ENCODE measurements at places on chromosomes 3 and 15. TPM values are rescaled to one million over a fixed set of nuclear protein-coding genes. Genes with fewer than 3 reads are reported as not detected.

Gene TOP2B
- total RNA-seq: 80.4 TPM

GRCh38 chr3:64188810-64189560, 36.3 kb downstream of the PRICKLE2 start:
- no peak overlapping the region for H3K4me3 ChIP-seq
- no peak for DNase-seq
- H3K4me1 ChIP-seq: no peaks in the 10 kb centered on the region
- no peak overlapping the region for H3K27ac ChIP-seq
- H3K36me3 ChIP-seq: no peaks in the 10 kb centered on the region
- H3K27me3 ChIP-seq: no peaks in the 10 kb centered on the region

- H3K4me3 ChIP-seq: no peak overlapping the region
- H3K36me3 ChIP-seq: no peaks in the 10 kb centered on the region
- no peaks in the 10 kb centered on the region for H3K27me3 ChIP-seq
Measured at GRCh38 chr15:77410701-77411618, 8.9 kb downstream of the PEAK1 start.

- peaks cover 25% of the 10 kb centered on the region for H3K4me1 ChIP-seq
- no peak overlapping the region for H3K27ac ChIP-seq
- no peak for DNase-seq
- no peaks in the 10 kb centered on the region for H3K27me3 ChIP-seq
- no peaks in the 10 kb centered on the region for H3K36me3 ChIP-seq
- H3K4me3 ChIP-seq: no peak overlapping the region
Measured at GRCh38 chr3:47799733-47800132, 3.2 kb upstream of the DHX30 start.

DNA sequence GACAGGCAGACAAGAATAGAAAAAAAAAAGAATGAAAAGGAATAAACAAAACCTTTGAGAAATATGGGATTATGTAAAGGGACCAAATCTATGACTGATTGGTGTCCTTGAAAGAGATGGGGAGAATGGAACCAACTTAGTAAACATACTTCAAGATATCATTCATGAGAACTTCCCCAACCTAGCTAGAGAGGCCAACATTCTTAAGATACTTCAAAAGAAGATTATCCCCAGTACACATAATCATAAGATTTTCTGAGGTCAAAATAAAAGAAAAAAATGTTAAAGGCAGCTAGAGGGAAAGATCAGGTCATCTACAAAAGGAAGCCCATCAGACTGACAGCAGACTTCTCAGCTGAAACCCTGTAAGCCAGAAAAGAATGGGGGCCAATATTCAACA, 91.4 kb upstream of the PSMD6 start:
- H3K36me3 ChIP-seq: no peaks in the 10 kb centered on the region
- no peak overlapping the region for H3K4me3 ChIP-seq
- H3K27me3 ChIP-seq: no peaks in the 10 kb centered on the region
- DNase-seq: no peak
- no peak overlapping the region for H3K27ac ChIP-seq
- H3K4me1 ChIP-seq: no peaks in the 10 kb centered on the region

- no peaks in the 10 kb centered on the region for H3K4me1 ChIP-seq
- no peak overlapping the region for H3K4me3 ChIP-seq
- H3K27me3 ChIP-seq: no peaks in the 10 kb centered on the region
- DNase-seq: no peak
- no peak overlapping the region for H3K27ac ChIP-seq
Measured at GRCh38 chr3:29764603-29765254, 483.9 kb downstream of the RBMS3 start.

- DNase-seq: no peak
- H3K4me3 ChIP-seq: no peak overlapping the region
- no peak overlapping the region for H3K27ac ChIP-seq
Measured at GRCh38 chr3:140270329-140270728, 335.3 kb downstream of the CLSTN2 start.

DNA sequence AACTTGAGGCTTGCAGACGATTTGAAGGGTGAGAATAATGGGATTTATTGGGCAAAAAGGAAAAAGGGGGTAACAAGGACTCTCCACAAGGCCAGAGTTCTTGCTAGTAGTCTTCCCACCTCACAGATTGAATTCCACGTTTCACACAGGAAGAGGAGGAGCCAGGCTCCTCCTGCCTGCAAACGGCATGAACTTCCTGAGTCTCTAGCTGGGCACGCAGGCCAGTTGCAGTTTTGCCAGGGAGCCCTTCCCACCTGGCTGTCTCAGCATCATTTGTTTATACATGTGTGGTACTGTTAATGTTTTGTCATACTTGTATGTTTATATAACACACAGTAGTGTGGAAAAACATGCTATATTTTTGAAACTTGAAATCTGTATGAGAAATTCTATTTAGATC, 155.0 kb downstream of the NLGN1 start:
- no peak overlapping the region for H3K4me3 ChIP-seq
- H3K27ac ChIP-seq: no peak overlapping the region
- no peaks in the 10 kb centered on the region for H3K4me1 ChIP-seq
- H3K27me3 ChIP-seq: no peaks in the 10 kb centered on the region

Gene CERS3
- total RNA-seq: 1.8 TPM

DNA sequence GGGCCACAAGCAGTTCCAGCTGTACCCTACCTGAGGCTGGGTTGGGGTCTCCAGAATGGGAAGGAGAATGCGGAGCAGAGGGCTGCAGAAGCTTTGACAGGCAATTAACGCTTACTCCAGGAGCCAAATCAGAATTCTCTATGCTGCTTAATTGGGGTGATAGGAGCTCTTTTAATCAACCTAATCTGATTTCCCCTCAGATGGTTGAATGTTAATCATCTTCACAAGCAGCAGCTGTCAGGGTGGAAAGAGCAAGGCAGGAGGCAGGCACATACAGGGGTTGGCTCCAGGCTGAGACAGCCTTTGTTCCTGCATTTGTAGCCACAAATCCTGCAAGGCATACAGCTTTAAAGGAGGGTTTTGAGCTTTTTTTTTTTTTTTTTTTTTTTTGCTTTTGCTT, 2.6 kb downstream of the CILP start:
- H3K4me1 ChIP-seq: no peaks in the 10 kb centered on the region
- H3K4me3 ChIP-seq: no peak overlapping the region
- DNase-seq: no peak
- H3K27me3 ChIP-seq: no peaks in the 10 kb centered on the region

- H3K27ac ChIP-seq: no peak overlapping the region
- H3K27me3 ChIP-seq: no peaks in the 10 kb centered on the region
- no peak for DNase-seq
- H3K4me1 ChIP-seq: no peaks in the 10 kb centered on the region
Measured at GRCh38 chr3:96931119-96931862, 116.9 kb downstream of the EPHA6 start.

Gene C3orf49
- not detected for total RNA-seq

DNA sequence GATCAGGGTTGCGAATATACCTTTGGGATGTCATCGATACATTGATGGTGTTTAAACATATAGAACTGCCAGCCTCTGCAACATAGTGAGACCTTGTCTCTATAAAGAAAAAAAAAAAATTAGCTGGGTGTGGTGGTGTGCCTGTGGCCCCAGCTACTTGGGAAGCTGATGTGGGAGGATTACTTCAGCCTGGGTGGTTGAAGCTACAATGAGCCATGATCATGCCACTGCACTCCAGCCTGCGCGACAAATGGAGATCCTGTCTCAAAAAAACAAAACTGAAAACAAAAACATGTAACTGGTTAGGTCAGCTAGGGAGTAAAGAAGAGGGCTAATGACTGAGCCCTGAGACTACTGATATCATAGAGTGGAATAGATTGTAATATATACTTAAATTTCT, 30.7 kb upstream of the MGA start:
- H3K27me3 ChIP-seq: no peaks in the 10 kb centered on the region
- peaks cover 2% of the 10 kb centered on the region for H3K4me1 ChIP-seq
- no peak overlapping the region for H3K27ac ChIP-seq
- no peak overlapping the region for H3K4me3 ChIP-seq
- DNase-seq: no peak
- H3K36me3 ChIP-seq: no peaks in the 10 kb centered on the region

Data from CD4-positive, alpha-beta T cell (primary cell).